ENCODE measurements at places on chromosomes 16 and 17. TPM values are rescaled to one million over a fixed set of nuclear protein-coding genes. Genes with fewer than 3 reads are reported as not detected.

Gene RPH3AL
- total RNA-seq, result 9.2 TPM

DNA sequence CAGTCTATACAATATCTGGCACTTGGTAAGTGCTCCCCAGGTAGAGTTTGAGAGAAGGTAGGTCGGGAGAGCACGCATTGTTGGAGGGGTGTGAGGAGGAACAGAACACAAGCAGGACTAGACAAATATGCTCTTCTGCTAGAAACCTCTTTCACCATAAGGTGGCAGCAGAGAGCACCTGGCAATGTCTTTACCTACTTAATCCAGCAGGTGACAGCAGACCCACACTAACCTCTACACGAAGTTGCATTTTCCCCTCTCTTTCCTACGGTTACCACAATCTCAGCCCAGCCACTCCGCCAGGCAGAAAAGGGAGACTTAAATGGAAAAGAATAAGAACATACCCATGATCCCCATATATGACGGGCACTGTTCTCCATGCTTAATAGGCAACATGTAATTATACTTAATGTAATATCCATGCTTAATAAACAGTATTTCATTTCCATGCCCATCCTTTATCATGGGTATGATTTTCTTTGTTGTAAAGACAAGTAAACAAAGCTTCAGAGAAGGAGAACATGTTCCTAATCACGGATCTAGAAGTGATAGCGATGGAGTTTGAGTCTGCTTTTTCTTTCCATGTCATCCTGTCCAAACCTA is 55.1 kb upstream of the CCL2 start:
- peaks cover 4% of the 10 kb centered on the region for H3K4me1 ChIP-seq
- no peaks in the 10 kb centered on the region for H3K36me3 ChIP-seq
- H3K27me3 ChIP-seq, result no peaks in the 10 kb centered on the region

Gene EPOP
- not detected for total RNA-seq

GRCh38 chr17:65085397-65085796 is 28.9 kb upstream of the GNA13 start:
- H3K36me3 ChIP-seq, result no peaks in the 10 kb centered on the region
- H3K4me1 ChIP-seq, result no peaks in the 10 kb centered on the region

DNA sequence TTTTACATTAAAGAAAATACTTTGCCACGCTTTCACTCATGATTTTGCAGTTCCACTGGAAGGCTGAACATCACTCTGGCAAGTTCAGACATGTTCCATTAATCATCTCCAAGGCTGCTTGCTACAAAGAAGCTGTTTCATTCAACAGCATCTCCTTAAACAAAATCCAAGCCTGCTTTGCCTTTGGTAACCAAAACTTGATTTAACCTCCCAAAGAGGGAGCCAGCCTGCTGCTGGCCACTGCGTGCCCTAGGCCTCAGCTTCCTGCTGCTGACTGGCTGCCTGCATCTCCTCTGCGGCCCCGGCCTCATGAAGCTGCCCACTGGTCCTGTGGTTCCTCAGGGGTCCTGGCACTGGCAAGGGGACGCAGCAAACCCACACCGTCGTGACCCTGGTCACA is 31.8 kb downstream of the ANKRD11 start:
- H3K36me3 ChIP-seq, result no peaks in the 10 kb centered on the region
- no peak overlapping the region for H3K27ac ChIP-seq
- no peaks in the 10 kb centered on the region for H3K27me3 ChIP-seq
- no peak overlapping the region for H3K4me3 ChIP-seq
- DNase-seq, result no peak

- H3K4me3 ChIP-seq, result no peak overlapping the region
- peak; percentile 59 for DNase-seq
- H3K27me3 ChIP-seq, result no peaks in the 10 kb centered on the region
Observed at GRCh38 chr16:85446951-85447692, 166.0 kb upstream of the GSE1 start.

DNA sequence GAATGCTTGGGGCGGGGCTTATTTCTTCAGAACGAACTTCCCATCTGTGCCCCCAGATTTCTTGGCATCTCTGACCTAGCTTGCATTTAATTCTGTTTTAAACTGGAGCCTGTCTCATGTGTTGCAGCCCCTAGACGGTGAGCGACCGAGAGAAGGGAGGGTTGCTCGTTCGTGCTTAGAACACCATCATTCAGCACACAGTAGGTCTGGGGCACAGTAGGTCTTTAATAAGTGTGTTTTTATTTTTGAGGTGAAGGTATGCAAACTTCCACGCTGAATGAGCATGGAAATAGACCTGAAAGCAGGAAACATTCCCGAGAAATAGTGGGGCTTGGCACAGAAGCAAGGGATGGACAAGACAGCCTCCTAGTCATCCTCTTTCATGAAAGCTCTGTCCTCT is 57.0 kb upstream of the TAC4 start:
- H3K27me3 ChIP-seq, result peaks cover 69% of the 10 kb centered on the region
- DNase-seq, result no peak
- H3K4me1 ChIP-seq, result no peaks in the 10 kb centered on the region

- H3K27me3 ChIP-seq, result no peaks in the 10 kb centered on the region
- H3K36me3 ChIP-seq, result no peaks in the 10 kb centered on the region
- H3K4me1 ChIP-seq, result peaks cover 15% of the 10 kb centered on the region
- H3K4me3 ChIP-seq, result no peak overlapping the region
- no peak for DNase-seq
- H3K27ac ChIP-seq, result no peak overlapping the region
Observed at GRCh38 chr17:2410951-2411350, 10.1 kb upstream of the MNT start.

- H3K4me3 ChIP-seq, result no peak overlapping the region
- H3K27me3 ChIP-seq, result no peaks in the 10 kb centered on the region
- H3K36me3 ChIP-seq, result no peaks in the 10 kb centered on the region
- no peak overlapping the region for H3K27ac ChIP-seq
Observed at GRCh38 chr16:68577352-68577853, 38.3 kb downstream of the ZFP90 start.

Gene MC1R
- total RNA-seq, result 1.1 TPM

Gene RCVRN
- total RNA-seq, result not detected

Gene CCDC78
- not detected for total RNA-seq

DNA sequence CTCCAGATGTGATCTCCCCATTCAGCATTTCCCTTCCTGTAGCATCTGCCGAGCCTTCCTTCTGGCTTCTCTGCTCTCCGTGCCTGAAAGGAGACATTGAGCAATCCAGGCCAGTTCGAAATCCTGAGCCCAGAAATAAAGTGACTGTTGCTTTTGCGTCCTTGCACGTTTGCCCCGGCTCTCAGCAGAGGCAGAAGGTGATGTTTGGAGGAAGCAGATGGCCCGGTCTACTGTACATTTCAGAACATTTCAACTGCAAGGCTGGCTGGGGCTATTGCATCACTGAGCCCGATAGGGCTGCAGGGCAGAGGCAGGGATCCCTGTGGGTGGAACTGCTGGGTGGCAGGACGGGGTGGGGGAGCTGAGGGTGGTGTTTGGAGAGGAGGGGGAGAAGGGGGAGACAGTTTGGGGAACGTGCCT is 29.4 kb downstream of the IRF8 start:
- no peak overlapping the region for H3K4me3 ChIP-seq
- no peaks in the 10 kb centered on the region for H3K4me1 ChIP-seq
- peaks cover 4% of the 10 kb centered on the region for H3K27me3 ChIP-seq
- H3K27ac ChIP-seq, result no peak overlapping the region

DNA sequence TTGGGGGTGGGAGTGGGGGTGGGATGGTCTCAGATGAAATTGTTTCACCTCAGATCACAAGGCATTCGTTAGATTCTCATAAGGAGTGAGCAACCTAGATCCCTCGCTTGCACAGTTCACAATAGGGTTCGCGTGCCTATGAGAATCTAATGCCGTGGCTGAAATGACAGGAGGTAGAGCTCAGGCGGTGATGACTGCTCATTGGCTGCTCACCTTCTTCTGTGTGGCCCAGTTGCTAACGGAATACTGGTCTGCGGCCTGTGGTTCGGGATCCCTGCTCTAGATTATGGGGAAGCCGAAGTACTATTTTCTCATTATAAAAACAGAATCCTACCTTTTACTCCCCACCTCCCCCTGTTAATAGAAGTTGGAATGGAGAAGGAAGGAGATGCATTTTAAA is 18.9 kb downstream of the CLTC start:
- H3K4me1 ChIP-seq, result peaks cover 50% of the 10 kb centered on the region
- no peak for DNase-seq
- no peaks in the 10 kb centered on the region for H3K36me3 ChIP-seq
- H3K27me3 ChIP-seq, result no peaks in the 10 kb centered on the region
- H3K27ac ChIP-seq, result no peak overlapping the region
- H3K4me3 ChIP-seq, result no peak overlapping the region

DNA sequence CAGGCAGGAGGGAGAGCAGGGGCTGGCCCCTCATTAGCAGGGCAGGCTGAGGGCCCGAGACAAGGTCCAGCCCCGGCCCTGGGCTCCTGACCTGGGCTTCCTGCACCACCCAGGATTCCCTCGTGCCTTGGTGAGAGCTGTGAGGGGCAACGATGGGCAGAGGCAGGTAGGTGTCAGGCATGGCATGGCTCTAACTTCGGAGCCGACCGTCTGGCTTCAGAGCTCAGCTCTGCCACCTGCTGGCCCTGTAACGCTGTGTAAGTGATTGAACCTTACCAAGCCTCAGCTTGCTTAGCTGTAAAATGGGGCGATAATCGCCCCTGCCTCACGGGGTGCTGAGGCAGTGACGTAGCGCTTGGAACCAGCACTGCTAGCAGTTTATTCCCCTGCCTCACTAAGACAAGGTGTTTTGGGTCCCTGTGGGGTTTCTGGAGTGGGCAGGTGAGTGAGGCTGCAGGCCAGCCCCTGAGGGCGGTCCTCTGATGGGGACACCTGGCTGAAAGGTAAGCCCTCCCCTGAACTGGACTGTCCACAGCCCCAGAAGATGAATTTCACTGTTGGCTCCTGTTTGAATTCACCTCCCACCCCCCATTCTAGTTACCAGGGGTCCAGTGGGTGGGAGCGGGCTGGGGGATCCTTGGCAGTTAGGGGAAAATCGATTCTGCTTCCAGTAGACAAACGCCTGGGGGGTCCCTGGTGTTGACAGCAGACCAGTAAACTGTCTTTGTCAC is 184.8 kb upstream of the GSE1 start:
- H3K4me1 ChIP-seq, result peaks cover 5% of the 10 kb centered on the region
- no peak overlapping the region for H3K4me3 ChIP-seq
- DNase-seq, result no peak
- no peaks in the 10 kb centered on the region for H3K36me3 ChIP-seq
- no peak overlapping the region for H3K27ac ChIP-seq

DNA sequence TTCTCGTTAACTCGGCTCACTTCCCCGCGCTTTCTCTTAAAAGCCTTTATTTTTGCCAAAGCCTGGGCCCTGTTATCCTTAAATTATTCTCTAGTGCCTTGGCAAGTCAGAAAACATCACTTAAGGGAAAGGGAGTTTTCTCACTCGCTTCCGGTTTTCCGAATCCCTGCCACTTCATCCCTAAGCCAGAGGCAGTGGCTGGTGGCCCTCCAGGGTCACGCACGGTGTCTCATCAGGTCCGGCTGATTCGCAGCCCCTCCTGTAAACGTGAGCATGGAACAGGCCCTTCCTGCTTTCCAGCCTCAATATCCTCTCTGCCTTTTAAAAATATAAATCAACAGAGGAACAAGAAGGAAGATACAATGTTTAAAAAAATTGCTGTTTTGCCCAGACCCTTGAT is 142.5 kb upstream of the CHMP6 start:
- H3K27ac ChIP-seq, result no peak overlapping the region
- no peak for DNase-seq
- peaks cover 20% of the 10 kb centered on the region for H3K4me1 ChIP-seq
- H3K27me3 ChIP-seq, result no peaks in the 10 kb centered on the region

DNA sequence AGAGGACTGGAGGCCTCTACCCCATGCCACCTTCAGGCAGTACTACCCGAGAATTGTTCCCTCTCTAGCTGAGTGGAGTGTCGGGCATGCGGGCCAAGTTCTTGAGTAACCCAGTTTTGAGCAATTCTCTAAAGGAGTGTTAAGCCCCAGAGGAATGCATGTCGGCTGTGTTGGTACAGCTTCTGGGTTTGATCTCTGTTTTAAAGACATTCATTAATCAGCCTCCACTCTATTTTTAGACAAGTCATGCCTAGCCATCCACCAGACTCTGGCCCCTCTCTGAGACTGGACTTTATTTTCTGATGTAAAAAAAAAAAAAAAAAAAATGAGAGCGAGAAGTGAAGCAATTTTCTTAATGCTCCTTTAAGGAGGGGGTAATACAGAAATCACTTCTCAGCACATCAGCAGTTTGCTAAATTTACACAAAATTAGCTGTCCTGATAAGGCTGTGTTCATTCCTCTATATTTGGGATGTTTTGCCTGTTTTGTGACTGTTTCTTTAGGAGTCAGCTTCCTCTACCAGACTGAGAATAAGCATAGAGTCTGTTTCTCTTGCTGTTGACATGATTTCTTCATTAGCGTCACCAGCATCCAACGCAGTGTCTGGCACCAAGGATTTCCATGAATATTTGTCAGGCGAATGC is 88.7 kb downstream of the AXIN2 start:
- no peaks in the 10 kb centered on the region for H3K27me3 ChIP-seq
- H3K4me1 ChIP-seq, result peaks cover 23% of the 10 kb centered on the region
- H3K4me3 ChIP-seq, result no peak overlapping the region

Gene NPIPB13
- total RNA-seq, result 1.1 TPM

- H3K27ac ChIP-seq, result no peak overlapping the region
- no peak for DNase-seq
- no peak overlapping the region for H3K4me3 ChIP-seq
- H3K4me1 ChIP-seq, result no peaks in the 10 kb centered on the region
Observed at GRCh38 chr16:9787717-9788116, 394.5 kb downstream of the GRIN2A start.
